A549 (cell line): ENCODE measurements at places on chromosomes 2 and 18.

GRCh38 chr2:161947836-161948235 lies 126.2 kb downstream of the DPP4 start:
- no peak for DNase-seq

- no peak for DNase-seq
These were observed 262.0 kb downstream of the DLGAP1 start for GRCh38 chr18:4193086-4193485.

GRCh38 chr2:222289278-222290160 lies 9.3 kb downstream of the PAX3 start:
- no peak for DNase-seq

DNA sequence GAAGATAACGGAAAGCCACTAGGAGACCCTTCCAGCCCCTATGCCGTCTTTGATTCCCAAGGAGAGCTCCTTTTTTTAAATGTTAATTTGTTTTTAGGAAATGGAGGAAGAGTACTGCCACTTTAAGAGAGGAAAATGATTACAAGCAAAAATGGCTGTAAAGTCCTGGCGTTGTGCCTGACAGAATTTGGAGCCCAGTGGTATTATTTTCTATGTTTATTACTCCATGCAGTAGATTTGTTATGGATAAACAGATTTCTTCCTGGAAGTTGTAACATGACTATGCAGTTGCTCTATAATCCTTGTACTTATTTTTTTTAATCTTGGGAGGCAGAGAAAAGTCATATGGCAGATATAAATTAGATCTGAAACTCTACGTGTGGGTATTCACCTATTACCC lies 141.3 kb downstream of the GBX2 start:
- no peak for DNase-seq

DNA sequence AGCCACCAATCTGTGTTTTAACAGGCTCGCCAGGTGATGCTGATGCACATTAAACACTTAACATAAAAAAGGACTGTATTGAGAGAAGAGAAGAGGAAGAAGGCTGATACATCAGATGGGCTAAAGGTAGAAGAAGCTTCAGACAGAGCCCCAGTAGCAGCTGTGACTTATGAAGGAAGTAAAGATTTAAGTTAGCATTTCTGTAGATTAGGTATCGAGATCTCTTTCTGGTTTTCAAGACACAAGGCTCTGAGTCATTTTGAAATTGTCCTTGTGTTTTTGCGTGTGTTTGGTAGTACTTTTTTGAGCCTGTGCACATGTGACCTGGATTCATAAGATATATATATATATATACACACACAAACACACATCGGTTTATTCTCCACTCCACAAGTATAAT lies 40.6 kb upstream of the GCFC2 start:
- DNase-seq = no peak

DNA sequence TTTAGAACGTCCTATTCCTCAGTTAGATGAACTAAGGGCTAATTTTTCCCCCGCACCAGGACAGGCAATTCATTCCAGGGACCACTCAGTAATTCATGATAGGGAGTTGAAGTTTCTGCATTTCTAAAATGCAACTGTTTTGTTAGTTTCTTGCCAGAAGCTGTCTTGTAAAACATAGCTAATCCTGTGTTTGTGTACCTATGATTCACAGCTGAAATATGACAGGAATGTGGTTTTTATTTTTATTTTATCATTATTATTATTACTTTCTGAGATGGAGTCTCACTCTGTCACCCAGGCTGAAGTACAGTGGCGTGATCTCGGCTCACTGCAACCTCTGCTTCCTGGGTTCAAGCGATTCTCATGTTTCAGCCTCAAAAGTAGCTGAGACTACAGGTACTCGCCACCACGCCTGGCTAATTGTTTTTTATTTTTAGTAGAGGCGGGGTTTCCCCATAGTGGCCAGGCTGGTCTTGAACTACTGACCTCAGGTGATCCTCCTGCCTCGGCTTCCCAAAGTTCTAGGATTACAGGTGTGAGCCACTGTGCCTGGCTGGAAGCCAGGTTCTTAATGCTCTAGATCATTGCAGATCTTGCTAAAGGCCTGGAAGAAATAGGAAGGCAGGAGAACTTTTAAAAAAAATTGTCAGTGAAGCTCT lies 154.8 kb upstream of the FHL2 start:
- DNase-seq = no peak
